ENCODE measurements at places on chromosomes 3 and 15.

GRCh38 chr15:47756872-47757271 lies 39.6 kb downstream of the SEMA6D start:
- DNase-seq = no peak

GRCh38 chr3:31692751-31693150 lies 160.0 kb downstream of the STT3B start:
- DNase-seq = no peak

- DNase-seq = no peak
Measured at GRCh38 chr3:72914383-72914782, 26.5 kb downstream of the GXYLT2 start.

DNA sequence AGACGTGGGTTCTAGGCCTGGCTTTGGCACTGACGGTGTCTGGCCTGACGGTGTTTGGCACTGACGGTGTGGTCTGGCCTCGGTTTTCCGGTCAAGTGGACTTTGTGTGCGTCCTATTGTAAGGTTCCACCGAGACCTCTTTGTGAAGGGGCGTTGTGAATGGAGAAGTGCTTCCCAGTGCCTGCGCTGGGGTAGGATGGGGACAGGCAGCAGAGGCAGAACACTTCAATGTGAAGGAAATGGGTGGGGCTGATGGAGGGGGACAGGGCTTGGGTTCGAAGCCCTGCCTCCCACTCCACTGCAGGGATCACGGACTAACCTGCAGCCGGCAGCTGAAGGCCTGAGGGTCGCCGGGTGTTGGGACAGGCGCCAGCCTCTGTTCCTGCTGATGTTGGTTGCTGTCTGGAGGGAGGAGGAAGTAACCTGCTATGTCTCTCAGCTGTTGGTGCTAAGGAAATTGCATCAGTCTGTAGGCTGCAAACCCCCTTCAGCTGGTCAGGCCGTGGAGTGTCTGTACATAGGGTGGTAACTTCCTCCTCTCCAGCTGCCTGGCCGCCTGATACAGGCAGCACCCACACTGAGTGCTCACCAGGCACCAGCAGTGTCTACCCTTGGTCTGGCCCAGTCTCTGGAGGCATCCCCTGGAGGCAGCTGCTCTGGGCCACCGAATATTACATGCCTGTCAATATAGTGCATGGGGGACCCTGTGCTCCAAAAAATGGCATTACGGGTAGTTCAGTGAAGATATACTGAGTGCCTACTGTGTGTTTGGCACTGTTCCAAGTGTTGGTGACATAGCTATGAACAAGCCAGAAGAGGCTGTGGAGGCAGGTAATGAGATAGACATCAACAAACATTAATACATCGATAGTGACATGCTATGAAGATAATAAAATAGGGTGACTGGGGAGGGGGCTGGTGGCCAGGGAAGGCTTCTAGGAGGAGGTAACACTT lies 1.1 kb downstream of the TM6SF1 start:
- no peak for DNase-seq

- DNase-seq = no peak
Measured at GRCh38 chr3:124964387-124964786, 29.8 kb upstream of the MUC13 start.

- no peak for DNase-seq
Measured at GRCh38 chr3:100865442-100865841, 127.8 kb downstream of the ABI3BP start.

- no peak for DNase-seq
Measured at GRCh38 chr3:124246949-124247348, 255.0 kb upstream of the ROPN1 start.

- no peak for DNase-seq
Measured at GRCh38 chr3:172701751-172702150, 9.1 kb downstream of the NCEH1 start.

DNA sequence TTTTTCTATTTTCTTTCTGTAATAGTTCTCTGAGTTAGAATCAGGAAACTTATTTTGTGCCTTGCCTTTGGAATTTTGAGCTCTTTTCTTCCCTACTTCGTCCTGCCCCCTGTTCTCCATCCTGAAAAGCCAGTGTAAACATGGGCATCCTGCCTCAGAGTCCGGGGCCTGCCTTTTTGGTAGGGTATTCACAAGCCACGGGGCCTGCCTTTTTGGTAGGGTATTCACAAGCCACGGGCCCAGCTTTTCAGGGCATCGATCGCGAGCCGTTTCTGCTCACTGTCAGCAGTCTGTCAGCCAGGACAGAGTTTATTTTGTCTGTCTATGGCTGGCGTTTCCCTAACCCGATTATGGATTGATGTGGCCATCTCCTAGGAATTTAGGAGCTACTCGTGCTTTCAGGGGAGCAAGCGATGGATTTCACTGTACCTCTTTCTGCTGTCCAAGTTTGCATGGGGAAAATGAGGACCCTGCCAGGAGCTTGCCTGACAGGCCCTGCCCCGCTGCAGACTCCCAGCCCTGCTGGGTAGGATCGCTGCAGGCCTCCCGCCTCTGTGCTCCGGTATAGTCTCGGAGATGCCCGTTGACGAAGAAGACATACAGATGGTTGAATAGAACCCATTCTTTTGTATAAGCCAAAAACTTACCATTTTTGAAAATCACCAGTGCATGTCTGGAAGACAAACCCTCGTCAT lies 12.8 kb downstream of the SYNM start:
- DNase-seq = no peak

GRCh38 chr3:109071350-109072142 lies 46.4 kb downstream of the MORC1 start:
- no peak for DNase-seq

GRCh38 chr15:29452881-29453731 lies 183.5 kb upstream of the NSMCE3 start:
- no peak for DNase-seq

DNA sequence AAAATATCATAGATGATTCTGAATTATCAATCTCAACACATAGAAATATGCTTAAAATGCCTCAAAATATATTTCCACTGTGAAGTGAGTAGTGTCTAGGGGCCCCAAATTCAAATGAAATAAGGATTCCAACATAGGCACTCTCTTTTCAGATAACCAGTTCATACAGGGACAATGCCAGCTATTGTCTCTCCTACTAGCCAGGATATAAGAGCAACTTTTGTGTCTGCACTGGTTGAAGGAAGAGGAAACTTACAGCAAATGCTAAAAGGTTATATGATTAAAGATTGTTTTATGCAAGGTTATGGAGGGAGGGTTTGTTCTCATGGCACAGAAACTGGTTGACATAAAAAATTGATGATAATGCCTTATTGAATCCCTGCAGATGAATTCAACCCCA lies 579.4 kb upstream of the ALCAM start:
- no peak for DNase-seq

DNA sequence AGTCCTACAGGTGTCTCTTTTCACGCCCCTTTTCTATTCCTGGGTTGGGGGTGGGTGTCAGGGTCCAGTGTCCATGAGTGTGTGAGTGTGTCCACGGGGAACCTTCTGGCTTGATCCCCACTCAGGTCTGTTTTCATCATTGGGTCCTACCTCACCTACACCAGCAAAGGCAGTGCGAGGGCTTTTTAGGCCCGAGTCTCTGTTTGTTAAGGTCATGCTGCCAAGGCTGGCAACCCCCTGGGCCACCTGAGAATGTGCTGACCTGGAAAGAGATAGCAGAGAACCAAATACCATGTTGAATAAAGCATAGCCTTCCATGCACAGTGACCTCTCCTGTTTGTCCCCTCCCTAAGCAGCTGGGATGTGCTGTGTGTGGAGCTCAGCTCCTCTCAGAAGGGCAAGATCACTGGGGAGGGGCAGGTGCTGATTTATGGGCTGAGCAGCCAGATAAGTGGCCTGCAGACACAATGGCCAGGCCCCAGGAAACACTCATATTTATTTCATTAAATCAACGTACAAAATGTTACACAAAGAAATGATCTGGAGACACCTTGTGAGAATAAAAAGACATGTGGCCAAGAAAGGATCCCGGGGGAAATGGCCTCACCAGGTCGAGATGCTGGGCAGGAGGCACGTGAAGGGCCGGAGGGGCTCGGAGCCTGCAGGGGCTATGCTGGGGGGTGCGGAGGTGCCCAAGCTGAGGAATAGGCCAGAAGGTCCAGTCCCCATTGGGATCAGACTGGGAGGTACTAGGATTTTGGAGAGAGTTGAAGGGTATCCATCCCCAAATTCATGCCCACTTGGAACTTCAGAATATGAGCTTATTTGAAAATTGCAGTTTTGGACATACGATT lies 36.1 kb downstream of the RAB6B start:
- no peak for DNase-seq

- no peak for DNase-seq
Measured at GRCh38 chr15:65249641-65250040, 37.0 kb downstream of the PARP16 start.

- DNase-seq = no peak
Measured at GRCh38 chr3:43213631-43214030, 72.7 kb upstream of the SNRK start.

DNA sequence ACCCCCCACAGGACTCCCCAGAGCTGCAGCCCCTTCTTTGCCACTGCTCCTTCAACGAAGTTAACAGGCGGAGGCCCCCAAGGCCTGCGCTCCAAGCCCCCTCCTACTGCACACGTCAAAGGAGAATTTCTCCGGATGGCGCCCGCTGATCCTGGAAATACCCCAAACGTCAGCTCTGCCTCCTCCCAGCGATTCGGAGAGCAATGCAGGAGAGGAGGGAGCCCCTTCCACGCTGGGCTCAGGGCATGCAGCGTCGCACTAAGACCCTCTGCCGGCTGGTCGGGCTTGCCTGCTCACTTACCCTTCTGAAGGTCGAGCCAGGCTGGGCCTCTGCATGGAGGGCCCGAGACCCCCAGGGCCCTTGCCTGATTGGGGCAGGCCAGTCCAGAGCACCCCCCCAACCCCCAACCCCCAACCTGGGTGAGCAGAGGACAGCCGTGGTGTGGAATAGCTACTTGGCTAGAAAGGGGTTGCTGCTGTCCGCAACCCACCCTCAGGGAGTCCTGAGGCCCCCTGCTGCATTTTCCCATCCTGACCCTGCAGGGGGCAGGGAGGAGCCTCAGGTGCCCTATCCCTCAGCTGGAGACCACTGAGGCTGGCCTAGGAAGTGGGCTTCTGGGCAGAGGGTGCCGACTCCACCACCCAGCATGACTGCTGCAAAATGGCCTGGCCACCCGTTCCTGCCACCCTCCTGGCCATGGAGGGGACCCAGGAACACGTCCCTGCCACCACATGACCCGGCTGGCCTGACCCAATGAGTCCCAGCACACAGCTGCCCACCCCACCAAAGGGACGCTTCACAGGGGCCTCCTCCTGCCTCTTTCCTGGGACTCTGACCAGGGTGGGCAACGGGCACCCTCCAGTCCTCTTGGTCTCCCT lies 976 bp downstream of the ATP2B2 start:
- no peak for DNase-seq

Measured in NCI-H510A (cell line).